ENCODE measurements at places on chromosomes 5 and 9. TPM values are rescaled to one million over a fixed set of nuclear protein-coding genes. Genes with fewer than 3 reads are reported as not detected.

- H3K4me3 ChIP-seq: no peak overlapping the region
- H3K36me3 ChIP-seq: no peaks in the 10 kb centered on the region
- no peaks in the 10 kb centered on the region for H3K27me3 ChIP-seq
- no peak for DNase-seq
- no peak overlapping the region for H3K27ac ChIP-seq
Measured at GRCh38 chr9:108811944-108812343, 43.8 kb downstream of the ACTL7B start.

DNA sequence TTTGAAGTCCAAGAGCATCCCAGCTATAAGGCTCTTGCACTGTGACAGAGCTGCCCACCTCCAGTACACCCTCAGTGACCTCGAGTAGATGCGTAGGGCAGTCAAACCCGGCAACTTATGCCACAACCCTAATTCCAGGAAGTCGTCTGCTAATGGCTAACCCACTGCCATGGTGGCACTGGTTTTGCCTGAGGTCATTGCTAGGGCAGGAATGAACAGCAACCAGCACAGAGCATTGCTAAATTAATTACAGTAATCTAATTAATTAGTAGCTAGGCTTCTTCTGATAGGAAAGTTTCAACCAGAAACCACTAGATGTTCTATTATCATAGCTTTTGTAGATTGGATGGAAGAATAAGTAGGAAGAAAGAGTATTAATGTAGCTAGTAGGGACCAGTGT is 122.8 kb downstream of the DPYSL3 start:
- no peak overlapping the region for H3K4me3 ChIP-seq
- DNase-seq: no peak
- no peaks in the 10 kb centered on the region for H3K36me3 ChIP-seq
- H3K4me1 ChIP-seq: peaks cover 6% of the 10 kb centered on the region
- H3K27ac ChIP-seq: no peak overlapping the region
- H3K27me3 ChIP-seq: no peaks in the 10 kb centered on the region

Gene MARCOL
- not detected for total RNA-seq

GRCh38 chr9:80012557-80013330 is 441.0 kb downstream of the TLE4 start:
- no peak for DNase-seq
- H3K27ac ChIP-seq: no peak overlapping the region
- no peaks in the 10 kb centered on the region for H3K27me3 ChIP-seq

Gene EGR1
- total RNA-seq: 16.5 TPM

- no peak overlapping the region for H3K4me3 ChIP-seq
- H3K36me3 ChIP-seq: no peaks in the 10 kb centered on the region
- no peak for DNase-seq
- no peaks in the 10 kb centered on the region for H3K4me1 ChIP-seq
- H3K27ac ChIP-seq: no peak overlapping the region
Measured at GRCh38 chr9:87950765-87951488, 23.4 kb downstream of the CDK20 start.

DNA sequence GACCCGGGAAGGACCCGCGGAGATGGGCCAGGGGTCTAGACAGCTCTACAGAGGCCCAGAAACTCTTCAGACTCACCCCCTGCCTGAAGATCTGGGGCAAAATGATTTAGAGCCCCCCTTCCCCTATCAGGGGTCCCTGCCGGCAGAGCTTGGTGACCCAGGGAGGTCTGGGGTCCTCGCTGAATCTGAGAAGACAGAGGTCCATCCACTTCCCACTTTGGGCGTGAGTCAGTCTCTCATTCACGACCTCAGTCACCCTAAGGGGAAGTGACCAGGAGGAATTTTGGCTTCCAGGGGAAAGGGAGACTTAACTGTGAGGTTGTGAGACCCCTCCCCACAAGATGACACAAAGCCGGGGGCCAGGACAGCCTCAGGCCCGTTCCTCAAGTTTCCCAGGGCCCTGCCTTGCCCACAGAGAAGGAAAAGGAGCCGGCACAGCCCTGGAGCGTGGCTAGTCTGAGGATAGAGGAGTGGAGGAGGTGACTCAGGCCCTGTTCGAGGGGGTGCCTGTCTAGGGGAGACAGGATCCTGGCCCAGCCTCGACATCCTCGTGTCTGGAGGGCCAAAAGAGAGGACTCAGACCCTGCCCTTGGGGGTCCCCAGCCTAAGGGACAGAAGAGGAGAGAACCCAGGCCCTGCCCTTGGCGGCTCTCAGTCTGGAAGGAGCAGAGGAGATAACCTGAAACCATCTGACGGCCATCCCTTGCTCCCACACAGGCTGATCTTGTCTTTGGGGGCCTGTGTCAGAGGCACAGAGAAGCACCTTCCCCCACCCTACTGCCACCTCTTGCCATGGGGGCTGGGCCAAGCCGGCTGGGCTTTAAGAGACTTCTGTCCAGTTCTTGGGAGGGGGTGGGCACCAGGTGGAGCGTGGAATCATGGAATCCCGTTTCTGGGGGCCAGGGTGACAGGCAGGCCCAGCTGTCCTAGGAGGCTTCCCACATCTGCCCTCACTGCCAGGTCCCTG is 889 bp downstream of the PDLIM4 start:
- H3K4me1 ChIP-seq: peaks cover 76% of the 10 kb centered on the region
- peak overlapping the region; percentile 43 for H3K4me3 ChIP-seq
- no peaks in the 10 kb centered on the region for H3K36me3 ChIP-seq
- peak overlapping the region; percentile 81 for H3K27ac ChIP-seq
- no peak for DNase-seq
- no peaks in the 10 kb centered on the region for H3K27me3 ChIP-seq

GRCh38 chr5:127878174-127878750 is 175.1 kb downstream of the CCDC192 start:
- H3K36me3 ChIP-seq: no peaks in the 10 kb centered on the region
- peaks cover 3% of the 10 kb centered on the region for H3K4me1 ChIP-seq
- no peak overlapping the region for H3K27ac ChIP-seq
- peak; percentile 22 for DNase-seq

- no peak overlapping the region for H3K27ac ChIP-seq
- no peaks in the 10 kb centered on the region for H3K36me3 ChIP-seq
- no peaks in the 10 kb centered on the region for H3K4me1 ChIP-seq
Measured at GRCh38 chr9:35856882-35857281, 13.3 kb downstream of the OR13J1 start.

- no peaks in the 10 kb centered on the region for H3K36me3 ChIP-seq
- no peak overlapping the region for H3K4me3 ChIP-seq
- H3K27me3 ChIP-seq: no peaks in the 10 kb centered on the region
- H3K4me1 ChIP-seq: peaks cover 8% of the 10 kb centered on the region
- peak; percentile 27 for DNase-seq
- H3K27ac ChIP-seq: no peak overlapping the region
Measured at GRCh38 chr5:118611332-118611945, 376.9 kb downstream of the DTWD2 start.

DNA sequence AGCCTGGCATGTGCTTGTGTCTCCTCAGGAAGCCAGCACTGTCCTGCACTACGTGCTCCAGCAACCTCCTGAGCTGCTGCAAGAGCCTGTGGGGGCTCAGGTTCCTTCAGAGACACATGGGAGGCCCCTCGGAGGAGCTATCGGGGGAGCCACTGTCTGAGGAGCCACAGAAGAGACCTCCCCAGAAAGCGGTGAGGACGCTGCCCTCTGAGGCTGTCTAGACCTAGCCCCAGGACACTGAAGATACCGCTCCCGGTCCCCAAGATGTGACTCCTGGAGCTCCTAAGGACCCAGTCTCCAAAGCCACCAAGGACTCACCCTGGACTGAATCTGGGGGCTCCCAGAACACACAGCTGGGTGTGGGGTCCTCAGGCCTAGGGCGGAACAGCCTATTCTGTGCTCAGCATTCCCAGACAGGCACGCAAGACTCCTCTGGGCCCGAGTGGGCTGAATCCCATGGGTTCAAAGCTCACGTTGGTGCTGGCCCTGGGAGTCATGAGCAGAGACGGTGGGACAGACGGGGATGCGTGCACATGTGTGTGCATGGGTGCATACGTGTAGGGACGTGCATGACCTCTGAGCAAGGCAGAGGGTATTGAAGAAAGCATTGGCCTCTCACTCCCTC is 50.0 kb downstream of the HRH2 start:
- H3K36me3 ChIP-seq: no peaks in the 10 kb centered on the region
- no peaks in the 10 kb centered on the region for H3K27me3 ChIP-seq
- no peak overlapping the region for H3K4me3 ChIP-seq
- DNase-seq: no peak

Gene IFNA21
- not detected for total RNA-seq

- H3K27me3 ChIP-seq: no peaks in the 10 kb centered on the region
Measured at GRCh38 chr5:123543438-123543837, 31.5 kb downstream of the CSNK1G3 start.

Gene FRMD3
- 28.6 TPM for total RNA-seq

- no peak for DNase-seq
- H3K27ac ChIP-seq: no peak overlapping the region
- H3K4me3 ChIP-seq: no peak overlapping the region
- H3K36me3 ChIP-seq: no peaks in the 10 kb centered on the region
- no peaks in the 10 kb centered on the region for H3K27me3 ChIP-seq
Measured at GRCh38 chr5:44099643-44100042, 289.6 kb downstream of the FGF10 start.

DNA sequence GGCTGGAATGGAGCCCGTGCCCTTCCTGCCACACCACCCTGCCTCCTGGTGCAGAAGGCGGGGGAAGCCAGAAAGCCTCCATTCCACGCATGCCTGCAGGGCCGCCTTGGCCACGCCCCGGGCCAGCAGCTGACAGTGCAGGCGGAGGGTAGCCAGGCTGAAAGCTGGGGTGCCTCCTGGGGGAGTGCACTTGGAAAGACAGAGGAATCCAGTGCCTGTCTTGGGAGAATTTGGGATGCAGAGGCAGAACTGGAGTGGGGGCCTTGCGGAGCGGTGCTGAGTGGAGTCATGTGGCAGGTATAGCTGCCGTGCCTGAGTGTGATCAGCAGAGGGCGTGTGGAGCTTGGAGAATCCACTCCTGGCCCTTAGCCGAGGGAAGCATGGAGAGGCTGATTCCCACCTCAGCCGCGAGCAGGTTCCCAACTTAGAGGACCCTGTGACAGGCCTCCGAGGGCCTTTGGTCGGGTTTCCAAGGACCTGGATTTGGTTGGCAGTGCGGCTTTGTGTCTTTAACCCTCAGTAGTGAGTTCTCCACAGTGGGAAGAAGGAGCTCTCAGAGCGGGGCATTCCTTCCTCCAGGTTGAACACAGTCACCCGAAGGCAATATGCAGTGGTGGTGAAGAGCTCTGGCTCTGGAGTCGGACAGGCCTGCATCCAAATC is 9.1 kb upstream of the URM1 start:
- H3K27ac ChIP-seq: peak overlapping the region; percentile 34
- no peak overlapping the region for H3K4me3 ChIP-seq
- H3K36me3 ChIP-seq: no peaks in the 10 kb centered on the region
- DNase-seq: peak; percentile 88
- no peaks in the 10 kb centered on the region for H3K27me3 ChIP-seq
- H3K4me1 ChIP-seq: peaks cover 6% of the 10 kb centered on the region

Gene ITGA2
- total RNA-seq: 3.6 TPM

Gene CFAP157
- total RNA-seq: not detected

Gene LCN15
- total RNA-seq: not detected

DNA sequence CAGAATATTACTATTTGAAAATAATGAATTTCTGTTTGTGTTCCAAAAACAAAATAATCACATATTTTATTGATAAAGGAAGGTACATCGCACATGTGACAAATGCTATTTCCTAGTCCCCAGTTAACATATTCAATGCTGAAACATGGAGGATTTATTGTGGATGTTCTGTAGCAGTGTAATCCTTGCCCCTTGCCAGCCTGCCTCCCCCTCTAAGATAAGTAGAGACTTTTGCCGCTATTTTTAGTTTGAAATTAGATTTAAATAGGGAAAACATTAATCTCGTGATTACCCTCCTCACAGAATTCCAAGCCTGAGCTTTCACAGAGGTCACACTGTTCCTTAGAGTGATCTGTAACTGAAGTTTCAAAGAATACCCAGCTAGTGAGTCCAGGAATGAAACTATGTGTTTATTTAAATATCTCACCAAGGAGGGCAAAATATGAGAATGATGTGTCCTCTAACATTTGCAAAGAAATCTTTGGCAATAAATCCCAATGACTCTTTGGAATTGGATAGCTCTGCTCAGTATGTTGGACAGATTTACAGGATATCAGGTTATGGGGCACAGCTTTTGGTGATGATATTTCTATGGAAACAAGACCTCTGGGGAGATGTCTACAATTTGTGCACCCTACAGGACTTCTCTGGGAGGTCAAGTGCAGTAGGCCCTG is 17.3 kb downstream of the CTXN3 start:
- H3K27me3 ChIP-seq: no peaks in the 10 kb centered on the region
- H3K27ac ChIP-seq: no peak overlapping the region
- no peaks in the 10 kb centered on the region for H3K36me3 ChIP-seq

GRCh38 chr9:37811906-37812476 is 11.4 kb downstream of the DCAF10 start:
- no peak overlapping the region for H3K27ac ChIP-seq
- H3K4me1 ChIP-seq: no peaks in the 10 kb centered on the region
- no peaks in the 10 kb centered on the region for H3K36me3 ChIP-seq

DNA sequence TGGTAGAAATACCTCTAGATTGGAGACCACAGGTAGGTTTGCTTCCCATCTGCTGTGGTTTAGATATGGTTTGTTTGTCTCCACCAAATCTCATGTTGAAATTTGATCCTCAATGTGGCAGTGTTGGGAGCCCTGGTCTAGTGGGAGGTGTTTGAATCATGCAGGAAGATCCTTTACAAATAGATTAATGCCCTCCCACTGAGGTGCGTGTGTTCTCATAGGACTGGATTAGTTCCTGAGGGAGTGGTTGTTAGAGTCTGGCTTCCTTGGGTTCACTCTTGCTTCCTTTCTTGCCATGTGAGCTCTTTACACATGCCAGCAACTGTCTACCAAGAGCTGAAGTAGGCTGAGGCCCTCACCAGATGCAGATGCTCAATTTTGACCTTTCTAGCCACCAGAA is 391.1 kb upstream of the GRIA1 start:
- H3K36me3 ChIP-seq: no peaks in the 10 kb centered on the region
- H3K4me3 ChIP-seq: no peak overlapping the region
- no peaks in the 10 kb centered on the region for H3K4me1 ChIP-seq
- H3K27ac ChIP-seq: no peak overlapping the region
- no peak for DNase-seq
- H3K27me3 ChIP-seq: no peaks in the 10 kb centered on the region

DNA sequence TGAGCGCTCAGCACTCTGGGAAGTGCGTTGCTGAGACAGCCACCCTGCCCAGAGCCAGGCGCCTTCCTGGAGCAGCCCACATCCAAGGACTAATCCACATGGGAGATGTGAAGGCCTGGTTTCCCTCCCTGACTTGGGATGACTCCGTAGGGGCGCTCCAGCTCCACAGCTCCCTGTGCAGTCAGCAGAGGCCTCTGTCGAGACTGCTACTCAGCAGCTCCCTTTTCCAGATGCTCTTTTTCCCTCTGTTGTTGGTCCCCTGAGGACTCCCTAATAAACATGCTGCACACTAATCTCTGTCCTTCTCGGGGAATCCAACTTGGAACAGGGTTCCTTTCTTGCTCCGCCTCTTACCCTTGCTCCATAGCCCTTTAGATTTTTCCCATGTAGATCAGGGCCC is 237.3 kb downstream of the ZSWIM6 start:
- no peak overlapping the region for H3K4me3 ChIP-seq
- no peak overlapping the region for H3K27ac ChIP-seq

GRCh38 chr9:19918630-19919029 is 129.8 kb upstream of the SLC24A2 start:
- H3K27me3 ChIP-seq: no peaks in the 10 kb centered on the region
- H3K36me3 ChIP-seq: no peaks in the 10 kb centered on the region
- DNase-seq: no peak
- no peak overlapping the region for H3K27ac ChIP-seq
- no peaks in the 10 kb centered on the region for H3K4me1 ChIP-seq

All from thyroid gland (tissue), 4 donors.